ENCODE measurements at places on chromosomes 1 and 21. TPM values are rescaled to one million over a fixed set of nuclear protein-coding genes. Genes with fewer than 3 reads are reported as not detected.

NID1 gene
- total RNA-seq: 33.9 TPM

CLEC20A gene
- total RNA-seq: not detected

GRCh38 chr1:102884238-102884637 lies 224.1 kb downstream of the COL11A1 start:
- DNase-seq: no peak
- H3K27me3 ChIP-seq: no peaks in the 10 kb centered on the region
- no peak overlapping the region for H3K4me3 ChIP-seq
- H3K36me3 ChIP-seq: no peaks in the 10 kb centered on the region

SH3BGR gene
- 176 TPM for total RNA-seq

BSND gene
- not detected for total RNA-seq

- H3K4me3 ChIP-seq: no peak overlapping the region
- no peak overlapping the region for H3K27ac ChIP-seq
- H3K4me1 ChIP-seq: no peaks in the 10 kb centered on the region
- no peaks in the 10 kb centered on the region for H3K27me3 ChIP-seq
- no peaks in the 10 kb centered on the region for H3K36me3 ChIP-seq
- DNase-seq: no peak
Observed at GRCh38 chr1:229148041-229148671, 122.8 kb upstream of the RAB4A start.

DNA sequence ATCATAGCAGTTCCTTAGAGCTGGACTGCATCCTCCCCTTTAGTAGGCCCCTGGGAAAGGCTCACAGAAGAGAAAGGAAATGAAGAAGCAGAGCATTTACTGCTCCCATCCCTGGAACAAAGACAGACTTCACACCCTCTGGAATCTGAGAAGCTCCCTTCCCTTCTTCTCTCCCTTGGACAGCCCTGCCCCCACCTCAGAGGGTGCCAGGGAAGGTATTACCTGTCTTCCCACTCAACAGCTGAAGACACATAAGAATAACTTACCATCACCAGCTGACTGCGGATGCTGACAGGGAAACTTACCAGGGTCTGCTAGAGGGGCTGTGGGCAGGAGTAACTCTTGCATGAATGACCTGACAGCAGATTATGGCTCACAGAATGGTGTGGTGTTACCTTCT lies 14.1 kb upstream of the FAAH start:
- no peaks in the 10 kb centered on the region for H3K27me3 ChIP-seq
- no peaks in the 10 kb centered on the region for H3K36me3 ChIP-seq
- no peak for DNase-seq
- no peak overlapping the region for H3K27ac ChIP-seq
- H3K4me1 ChIP-seq: no peaks in the 10 kb centered on the region

REN gene
- total RNA-seq: 0.22 TPM

DNA sequence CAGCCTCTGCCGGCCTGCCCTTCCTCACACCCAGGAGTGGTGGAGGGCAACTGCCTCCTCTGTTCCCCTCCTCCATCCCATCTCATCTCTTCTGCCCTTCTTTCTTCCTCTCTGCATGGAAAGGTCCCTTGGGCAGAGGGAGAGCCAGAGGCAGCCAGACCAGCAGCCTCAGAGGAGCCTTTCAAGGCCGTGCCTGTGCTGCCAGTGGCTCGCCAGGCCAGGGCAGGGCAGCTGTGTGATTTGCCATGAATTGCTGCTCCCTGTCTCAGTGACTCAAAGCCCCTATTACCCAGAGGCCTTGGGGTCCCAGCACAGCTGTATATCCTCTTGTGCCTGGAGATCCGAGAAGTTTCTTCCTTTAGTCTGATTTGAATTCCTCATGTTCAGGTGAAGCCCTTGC lies 21.9 kb downstream of the TMCC2 start:
- no peak for DNase-seq
- peak overlapping the region; percentile 91 for H3K27ac ChIP-seq
- H3K36me3 ChIP-seq: no peaks in the 10 kb centered on the region
- H3K4me1 ChIP-seq: peaks cover 86% of the 10 kb centered on the region

- H3K36me3 ChIP-seq: no peaks in the 10 kb centered on the region
- peaks cover 57% of the 10 kb centered on the region for H3K4me1 ChIP-seq
- H3K27ac ChIP-seq: no peak overlapping the region
- DNase-seq: no peak
- H3K27me3 ChIP-seq: no peaks in the 10 kb centered on the region
Observed at GRCh38 chr1:90924982-90925381, 96.9 kb downstream of the ZNF644 start.

- H3K4me1 ChIP-seq: no peaks in the 10 kb centered on the region
- H3K27me3 ChIP-seq: no peaks in the 10 kb centered on the region
- DNase-seq: no peak
- H3K36me3 ChIP-seq: no peaks in the 10 kb centered on the region
- no peak overlapping the region for H3K27ac ChIP-seq
Observed at GRCh38 chr1:54819195-54819536, 18.0 kb upstream of the TTC22 start.

GRCh38 chr21:29875873-29876272 lies 63.9 kb downstream of the GRIK1 start:
- no peak for DNase-seq
- no peak overlapping the region for H3K4me3 ChIP-seq
- no peaks in the 10 kb centered on the region for H3K4me1 ChIP-seq
- no peak overlapping the region for H3K27ac ChIP-seq

HSPA6 gene
- 0.60 TPM for total RNA-seq

DNA sequence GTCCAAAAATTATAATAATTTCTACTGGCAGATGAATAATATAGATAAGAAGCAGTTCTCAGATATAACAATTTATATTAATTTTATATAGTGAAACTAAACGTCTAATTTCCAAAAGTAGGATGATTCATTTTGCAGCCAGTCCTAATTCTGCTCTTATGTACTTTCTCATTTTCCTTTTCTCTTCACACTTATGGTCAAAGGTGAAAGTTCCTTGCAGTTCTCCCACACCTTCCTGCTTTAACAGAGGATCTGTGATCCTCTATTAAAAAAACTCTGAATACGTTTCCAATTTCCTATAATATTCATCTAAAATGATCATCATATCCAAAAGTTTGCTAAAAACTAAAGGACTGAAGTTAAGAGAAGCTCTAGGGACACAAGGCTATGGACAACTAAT lies 78.5 kb downstream of the KIFAP3 start:
- no peaks in the 10 kb centered on the region for H3K36me3 ChIP-seq
- no peak for DNase-seq
- no peak overlapping the region for H3K4me3 ChIP-seq
- H3K4me1 ChIP-seq: no peaks in the 10 kb centered on the region
- no peaks in the 10 kb centered on the region for H3K27me3 ChIP-seq

DNA sequence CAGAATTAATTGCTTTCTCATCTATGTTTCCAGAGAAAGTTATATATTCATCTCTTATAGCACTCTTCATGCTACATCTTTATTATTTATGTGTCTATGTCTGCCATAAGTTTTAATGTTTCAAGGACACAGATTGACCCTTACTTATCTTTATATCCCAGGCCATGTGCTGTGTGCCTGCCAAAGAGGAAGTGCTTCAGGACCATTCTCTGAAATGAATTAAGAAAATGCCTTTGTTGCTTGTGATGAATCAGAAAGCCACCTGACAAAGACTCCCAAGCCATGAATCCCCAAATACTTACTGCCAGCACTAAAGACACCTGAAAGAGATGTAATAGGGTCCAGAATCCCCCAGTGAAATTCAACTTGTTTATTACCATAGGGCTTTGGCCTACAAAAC lies 342.1 kb upstream of the C1orf87 start:
- no peak for DNase-seq
- no peak overlapping the region for H3K27ac ChIP-seq
- H3K36me3 ChIP-seq: no peaks in the 10 kb centered on the region
- H3K27me3 ChIP-seq: no peaks in the 10 kb centered on the region
- H3K4me3 ChIP-seq: no peak overlapping the region
- H3K4me1 ChIP-seq: no peaks in the 10 kb centered on the region

GRCh38 chr1:119410961-119411360 lies 4.0 kb upstream of the HSD3B2 start:
- H3K27me3 ChIP-seq: no peaks in the 10 kb centered on the region
- no peak overlapping the region for H3K4me3 ChIP-seq
- H3K4me1 ChIP-seq: no peaks in the 10 kb centered on the region
- H3K36me3 ChIP-seq: no peaks in the 10 kb centered on the region
- no peak overlapping the region for H3K27ac ChIP-seq

DNA sequence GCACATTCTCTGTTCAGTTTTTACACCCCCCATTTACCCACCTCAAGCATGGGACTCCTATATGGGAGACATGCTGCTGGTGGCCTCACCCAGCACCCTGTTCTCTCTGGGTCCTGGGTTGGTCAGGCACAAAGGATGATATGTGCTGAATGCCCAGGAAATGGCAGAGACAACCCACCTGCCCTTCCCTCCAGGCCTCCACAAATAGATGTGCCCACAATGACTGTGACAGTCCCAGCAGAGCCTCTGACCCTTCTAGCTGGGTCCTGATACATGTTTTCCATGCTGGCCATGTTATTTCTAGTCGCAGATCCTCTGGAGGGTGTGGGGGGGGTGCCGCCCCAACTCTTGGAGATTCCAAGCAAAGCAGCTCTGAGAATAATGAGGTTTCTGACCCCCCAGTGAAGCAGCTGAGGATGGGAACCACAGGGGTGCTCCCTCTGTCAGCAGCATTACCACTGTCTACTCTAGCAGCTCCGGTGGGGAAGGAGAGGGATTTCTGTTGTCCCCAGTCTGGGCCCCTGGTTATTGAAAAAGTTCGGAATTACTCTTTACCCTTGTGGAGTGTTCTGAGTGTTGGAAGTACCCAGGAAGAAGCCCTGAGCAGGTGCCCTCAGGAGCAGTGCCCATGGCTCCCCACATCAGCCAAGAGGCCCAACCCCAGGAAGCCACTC lies 1.2 kb upstream of the CCDC28B start:
- peaks cover 1% of the 10 kb centered on the region for H3K36me3 ChIP-seq
- peaks cover 64% of the 10 kb centered on the region for H3K4me1 ChIP-seq
- peak overlapping the region; percentile 86 for H3K27ac ChIP-seq
- peak overlapping the region; percentile 25 for H3K4me3 ChIP-seq
- no peaks in the 10 kb centered on the region for H3K27me3 ChIP-seq

DNA sequence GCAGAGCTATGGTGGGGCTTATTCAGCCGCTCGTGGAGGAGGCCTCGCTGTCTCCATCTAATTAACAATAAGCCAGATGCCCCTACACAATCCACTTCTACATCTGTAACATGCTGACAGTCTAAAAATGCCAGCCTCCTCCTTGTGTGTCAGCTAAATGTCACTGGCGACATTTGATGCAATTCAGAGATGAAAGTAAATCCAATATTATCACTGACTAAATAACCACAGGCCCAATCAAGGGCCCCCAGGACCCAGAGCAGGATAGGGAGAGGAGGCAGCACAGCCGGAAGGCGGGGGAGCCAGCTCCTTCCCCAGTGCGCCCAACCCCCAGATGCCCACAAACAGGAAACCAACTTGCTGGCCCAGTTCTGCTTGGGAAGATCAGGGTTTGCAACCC lies 76.6 kb downstream of the DMRTA2 start:
- no peak overlapping the region for H3K4me3 ChIP-seq
- no peaks in the 10 kb centered on the region for H3K4me1 ChIP-seq
- H3K27ac ChIP-seq: no peak overlapping the region
- H3K36me3 ChIP-seq: no peaks in the 10 kb centered on the region

- H3K27ac ChIP-seq: no peak overlapping the region
- H3K4me3 ChIP-seq: no peak overlapping the region
- no peaks in the 10 kb centered on the region for H3K27me3 ChIP-seq
- no peak for DNase-seq
- no peaks in the 10 kb centered on the region for H3K4me1 ChIP-seq
Observed at GRCh38 chr21:34971656-34972055, 77.4 kb downstream of the RUNX1 start.

DNA sequence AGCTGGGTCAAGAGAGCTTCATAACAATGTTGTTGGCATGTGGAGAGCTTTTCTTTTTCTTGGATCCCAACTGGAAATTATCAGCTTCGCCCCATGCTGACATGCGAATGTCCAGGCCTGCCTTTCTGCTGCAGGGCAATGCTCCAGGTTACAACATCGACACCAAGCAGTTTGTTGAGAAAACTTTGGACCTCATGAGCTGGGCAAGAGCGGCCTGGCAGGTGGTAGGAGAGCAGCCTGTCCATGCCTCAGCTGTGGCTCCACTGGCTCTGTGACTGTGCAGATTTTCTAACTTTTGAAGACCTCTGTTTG lies 41.4 kb downstream of the MTARC1 start:
- no peak overlapping the region for H3K27ac ChIP-seq
- no peak for DNase-seq
- H3K4me3 ChIP-seq: no peak overlapping the region

GRCh38 chr1:117606649-117607430 lies 992 bp downstream of the TENT5C start:
- no peaks in the 10 kb centered on the region for H3K27me3 ChIP-seq
- peak; percentile 35 for DNase-seq
- peak overlapping the region; percentile 98 for H3K4me3 ChIP-seq
- H3K4me1 ChIP-seq: peaks cover 42% of the 10 kb centered on the region
- H3K27ac ChIP-seq: peak overlapping the region; percentile 96

DNA sequence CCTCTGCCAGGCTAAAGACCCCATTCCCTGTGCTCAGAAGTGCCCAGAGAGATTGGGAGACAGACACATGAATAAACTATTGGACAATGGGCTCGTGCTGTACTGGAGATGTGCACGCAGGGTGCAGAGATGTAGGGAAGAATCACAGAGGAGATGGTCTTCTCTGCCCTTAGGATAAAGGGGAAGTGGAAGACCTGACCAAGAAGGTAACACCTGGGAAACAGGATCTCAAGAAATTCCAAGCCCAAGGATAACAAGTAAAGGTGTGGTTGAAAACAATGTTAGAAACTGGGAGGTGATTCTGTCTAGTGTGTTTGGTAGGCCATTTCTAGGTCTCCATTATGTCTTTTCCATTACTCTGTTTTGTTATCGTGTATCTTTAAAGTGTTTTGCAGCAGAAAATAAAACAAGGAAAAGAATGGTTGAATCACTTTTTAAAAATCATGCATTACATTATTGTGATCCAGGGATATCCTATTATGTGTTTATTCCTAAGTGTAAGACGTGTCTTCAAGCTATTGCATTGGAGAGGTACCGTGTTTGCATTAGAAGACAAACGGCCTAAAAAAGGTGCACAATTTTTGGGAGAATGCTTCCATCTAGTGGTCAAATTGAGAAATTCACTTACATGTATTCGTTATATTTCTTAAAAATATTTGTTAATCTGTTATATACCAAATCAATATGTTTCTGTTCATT lies 40.8 kb upstream of the KCTD3 start:
- H3K36me3 ChIP-seq: no peaks in the 10 kb centered on the region
- H3K4me1 ChIP-seq: no peaks in the 10 kb centered on the region
- no peak overlapping the region for H3K4me3 ChIP-seq

GRCh38 chr1:112265931-112266330 lies 130.1 kb upstream of the CTTNBP2NL start:
- DNase-seq: no peak
- no peaks in the 10 kb centered on the region for H3K27me3 ChIP-seq
- H3K36me3 ChIP-seq: no peaks in the 10 kb centered on the region
- H3K4me3 ChIP-seq: no peak overlapping the region
- H3K4me1 ChIP-seq: peaks cover 22% of the 10 kb centered on the region

GRCh38 chr21:31509194-31510017 lies 150.1 kb upstream of the SOD1 start:
- H3K4me3 ChIP-seq: no peak overlapping the region
- H3K36me3 ChIP-seq: no peaks in the 10 kb centered on the region
- H3K4me1 ChIP-seq: no peaks in the 10 kb centered on the region
- DNase-seq: no peak
- no peak overlapping the region for H3K27ac ChIP-seq
- no peaks in the 10 kb centered on the region for H3K27me3 ChIP-seq

SH2D5 gene
- not detected for total RNA-seq

- H3K27ac ChIP-seq: no peak overlapping the region
- H3K36me3 ChIP-seq: no peaks in the 10 kb centered on the region
- H3K27me3 ChIP-seq: no peaks in the 10 kb centered on the region
Observed at GRCh38 chr1:52627028-52627427, 5.9 kb upstream of the SHISAL2A start.
